SJCRH30 (cell line): ENCODE measurements at places on chromosomes 4 and X.

- DNase-seq: no peak
Measured at GRCh38 chr4:122796801-122797404, 29.7 kb upstream of the FGF2 start.

- DNase-seq: no peak
Measured at GRCh38 chrX:78923198-78924015, 21.8 kb upstream of the P2RY10 start.

DNA sequence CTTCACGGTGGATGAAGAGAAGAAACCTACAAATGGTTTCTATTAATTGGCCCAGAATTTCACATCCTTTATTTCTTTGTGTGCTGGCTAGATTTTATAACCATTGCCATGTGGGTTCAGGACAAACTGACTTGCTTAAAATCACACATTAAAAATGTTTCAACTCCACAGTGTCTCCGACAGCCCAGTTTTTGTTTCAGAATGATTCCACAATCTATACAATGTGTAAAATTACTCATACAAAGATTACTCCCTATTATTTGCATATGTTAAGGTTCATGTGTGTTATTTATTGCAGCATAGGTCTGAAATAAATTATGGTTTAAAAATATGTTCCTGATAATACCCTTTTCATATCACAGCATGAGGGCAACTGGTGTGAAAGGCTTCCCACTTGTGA is 20.6 kb downstream of the DCHS2 start:
- DNase-seq: no peak

- DNase-seq: no peak
Measured at GRCh38 chrX:136386826-136387225, 86.1 kb downstream of the ADGRG4 start.

DNA sequence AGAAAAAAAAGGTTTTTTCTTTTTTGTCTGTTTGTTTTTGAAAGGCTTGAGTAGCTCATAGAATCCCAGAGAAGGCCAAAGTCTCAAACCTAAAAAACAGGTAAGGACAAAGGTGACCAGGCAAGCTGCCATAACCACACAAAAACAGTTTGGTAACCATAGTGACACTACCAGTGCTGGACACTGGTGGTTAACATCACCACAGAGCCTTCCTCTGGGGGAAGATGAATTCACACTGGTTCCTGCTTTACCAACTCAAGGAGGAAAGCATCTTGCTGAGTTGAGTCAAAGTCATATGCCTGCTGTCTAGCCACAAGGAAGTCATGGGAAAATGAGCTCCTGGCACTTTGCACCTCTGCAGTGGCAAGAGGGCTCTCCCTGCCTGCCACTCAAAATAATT is 32.5 kb downstream of the IDS start:
- no peak for DNase-seq

- DNase-seq: no peak
Measured at GRCh38 chr4:103292959-103293358, 94.8 kb upstream of the CENPE start.

GRCh38 chrX:72060921-72061490 is 70.7 kb downstream of the RTL5 start:
- DNase-seq: no peak

GRCh38 chrX:107626481-107626880 is 1.8 kb upstream of the PRPS1 start:
- no peak for DNase-seq

DNA sequence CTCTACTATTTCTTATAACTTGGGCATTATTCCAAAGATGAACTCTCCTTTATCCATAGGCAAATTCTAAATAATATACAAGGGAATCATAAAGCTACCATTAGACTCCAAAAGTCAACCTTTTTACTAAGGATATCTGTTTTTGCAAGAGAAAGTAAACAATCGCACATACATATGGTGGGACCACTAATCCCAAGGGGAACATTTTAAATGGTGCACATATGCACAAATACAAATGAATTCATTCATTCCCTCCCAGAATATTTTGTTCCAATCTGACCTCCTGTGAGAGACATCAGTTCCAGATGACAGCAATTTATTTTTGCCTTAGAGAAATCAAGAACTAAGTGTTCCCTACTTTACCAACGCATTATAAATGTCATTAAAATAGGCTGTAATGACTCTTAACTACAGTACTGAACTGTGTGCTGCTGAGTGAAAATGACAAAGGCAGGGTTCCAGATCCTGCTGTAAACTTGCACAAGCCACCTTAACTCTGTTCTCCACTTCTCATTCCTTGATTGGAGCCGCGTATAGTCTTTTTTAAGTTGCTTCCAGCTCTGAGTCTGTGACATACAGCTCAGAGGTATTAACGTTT is 2.0 kb downstream of the DHX15 start:
- DNase-seq: no peak
